ENCODE measurements at places on chromosomes 1 and 21. TPM values are rescaled to one million over a fixed set of nuclear protein-coding genes. Genes with fewer than 3 reads are reported as not detected.

Gene ARHGEF16
- not detected for total RNA-seq

Gene TCP10L
- total RNA-seq: 0.45 TPM

Gene TGFB2
- 13.5 TPM for total RNA-seq

Gene TSTD1
- not detected for total RNA-seq

Gene URB1
- 21.1 TPM for total RNA-seq

DNA sequence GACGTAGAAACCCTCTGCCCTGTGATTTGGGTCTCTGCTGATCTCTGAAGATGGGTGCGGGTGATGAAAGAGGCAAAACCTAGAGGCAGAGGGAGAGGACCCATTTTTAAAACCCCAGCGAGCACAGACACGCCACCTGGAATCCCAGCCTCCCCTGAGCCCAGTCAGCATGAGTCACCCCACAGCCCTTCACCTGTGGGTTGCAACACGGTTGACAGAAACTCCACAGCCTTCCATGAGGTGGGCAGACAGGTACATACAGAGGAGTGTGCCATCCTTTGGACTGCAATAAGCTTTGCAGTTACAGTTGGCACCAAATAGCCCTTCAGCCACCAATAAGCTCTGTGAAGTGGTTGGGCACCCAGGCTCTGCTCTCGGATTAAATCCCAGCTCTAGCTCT lies 2.1 kb upstream of the GRHL3 start:
- no peak for DNase-seq

- DNase-seq: no peak
Measured at GRCh38 chr1:3759164-3759563, 6.9 kb downstream of the CCDC27 start.

DNA sequence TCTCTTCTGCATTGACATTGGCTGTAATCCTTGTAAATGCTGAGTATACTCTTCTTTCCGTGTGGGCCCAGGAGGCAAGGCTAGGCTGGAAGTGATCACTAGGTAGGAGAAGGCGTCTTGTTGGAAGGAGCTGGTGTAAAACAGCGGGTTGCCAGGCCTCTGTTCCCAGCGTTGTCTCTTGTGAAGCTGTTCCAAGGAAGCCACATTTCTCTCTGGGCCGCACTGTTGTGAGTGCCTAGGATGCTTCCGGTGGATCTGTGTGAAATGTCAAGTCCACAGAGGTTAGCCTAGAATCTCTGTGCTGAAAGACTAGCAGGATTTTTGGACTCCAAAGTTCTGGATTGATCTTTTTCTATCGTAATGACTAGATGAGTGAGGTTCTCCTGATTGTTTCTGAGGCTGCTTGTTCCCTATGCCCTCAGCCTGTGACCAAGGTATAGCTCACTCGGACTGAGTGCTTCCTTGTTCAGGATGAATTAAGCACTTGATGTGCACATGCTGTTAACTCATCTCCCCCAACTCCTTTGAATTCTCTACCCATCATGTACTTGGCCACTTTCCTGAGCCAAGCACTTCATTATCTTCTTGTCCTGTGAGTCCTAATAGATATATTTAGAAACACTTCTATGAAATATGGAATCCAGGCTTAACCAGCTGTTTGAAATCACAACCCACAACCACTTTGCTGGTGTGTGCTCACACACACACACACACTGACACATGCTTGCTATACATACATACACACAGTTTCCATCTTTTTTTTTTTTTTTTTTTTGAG lies 63.3 kb downstream of the PBX1 start:
- DNase-seq: no peak

GRCh38 chr1:125119024-125119441 lies 3934.3 kb downstream of the SRGAP2C start:
- no peak for DNase-seq

- DNase-seq: no peak
Measured at GRCh38 chr1:61343734-61344420, 261.5 kb downstream of the NFIA start.

- no peak for DNase-seq
Measured at GRCh38 chr1:2431103-2431502, 18.7 kb upstream of the PEX10 start.

Measured in fibroblast of the aortic adventitia (primary cell).